ENCODE measurements at places on chromosomes 7 and 10.

GRCh38 chr10:113108194-113108835 is 158.3 kb downstream of the TCF7L2 start:
- peak; percentile 11 for DNase-seq

- DNase-seq: no peak
Observed at GRCh38 chr7:70678621-70679251, 453.2 kb upstream of the GALNT17 start.

DNA sequence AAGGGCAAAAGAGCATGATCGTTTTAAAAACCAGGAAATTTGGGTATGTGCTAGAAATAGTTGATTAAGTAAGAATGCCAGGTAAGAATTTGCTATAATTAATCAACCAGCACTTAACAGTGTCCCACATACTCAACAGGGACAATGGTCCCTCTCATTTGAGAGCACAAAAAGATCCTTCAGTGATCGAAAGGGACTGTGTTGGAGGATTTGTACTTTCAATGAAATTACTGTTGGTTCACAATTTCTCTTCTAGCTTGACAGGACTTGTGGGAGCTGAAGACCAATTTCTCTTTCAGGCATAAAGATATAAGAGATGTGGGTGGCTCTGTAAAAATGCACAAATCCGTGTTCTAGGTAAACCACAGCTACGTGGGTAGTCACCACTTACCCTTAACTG is 12.5 kb upstream of the PLEKHS1 start:
- DNase-seq: no peak

GRCh38 chr10:82313401-82313800 is 438.4 kb downstream of the NRG3 start:
- no peak for DNase-seq

DNA sequence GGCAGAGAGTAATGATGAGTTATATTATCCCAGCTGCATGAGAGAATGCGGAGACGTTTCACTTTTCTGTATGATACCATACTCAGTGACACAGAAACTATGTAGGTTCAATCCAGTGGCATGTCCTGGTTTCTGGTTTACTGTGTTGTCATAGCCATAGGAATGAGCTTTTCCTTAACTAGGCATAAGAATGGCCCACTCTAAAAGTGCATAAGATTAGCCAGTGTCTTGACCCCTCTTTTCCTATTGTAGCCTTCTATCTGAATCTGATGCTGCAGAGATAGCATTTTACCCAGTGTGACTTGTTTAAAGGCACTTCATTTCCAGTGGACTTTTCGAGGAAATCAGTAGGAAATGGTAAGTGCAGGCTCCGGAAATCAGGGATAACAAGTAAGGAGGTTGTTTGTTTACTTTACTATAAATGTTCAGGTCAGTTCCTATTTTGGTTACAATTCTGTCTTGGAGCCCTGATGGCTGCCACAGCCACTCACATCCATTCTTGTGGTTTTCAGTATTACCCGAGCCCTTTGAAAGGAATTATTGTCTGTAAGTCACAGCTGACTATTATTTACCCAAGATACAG is 70.5 kb downstream of the SEMA3A start:
- DNase-seq: no peak

GRCh38 chr7:39493934-39494333 is 72.3 kb upstream of the YAE1 start:
- DNase-seq: no peak

- DNase-seq: no peak
Observed at GRCh38 chr7:142771353-142771723, 568 bp downstream of the PRSS2 start.

DNA sequence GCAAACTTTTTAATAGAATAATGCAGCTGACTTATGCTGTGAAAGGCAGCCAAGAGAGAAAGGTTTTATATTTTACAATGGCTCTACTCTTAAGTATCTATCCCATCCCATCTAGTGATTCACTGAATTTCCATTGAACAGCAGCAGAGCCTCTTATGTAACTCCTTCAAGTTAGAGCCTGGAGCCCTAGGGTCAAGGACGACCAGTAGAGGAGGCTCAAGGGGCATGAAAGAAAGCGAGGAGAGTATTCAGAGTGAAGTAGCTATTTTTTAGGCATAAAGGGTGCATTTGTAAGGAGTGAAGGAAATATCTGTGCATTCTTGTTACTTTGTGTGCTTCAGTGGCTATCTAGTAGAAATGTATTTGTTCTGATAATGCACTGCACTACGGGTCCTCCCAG is 180.2 kb upstream of the TPK1 start:
- no peak for DNase-seq

- DNase-seq: no peak
Observed at GRCh38 chr10:31051703-31052102, 20.0 kb upstream of the ZNF438 start.

GRCh38 chr10:7231509-7232414 is 179.1 kb downstream of the SFMBT2 start:
- no peak for DNase-seq

GRCh38 chr10:43210556-43210955 is 56.3 kb downstream of the RASGEF1A start:
- DNase-seq: no peak

- DNase-seq: no peak
Observed at GRCh38 chr10:92923416-92923815, 75.1 kb downstream of the EXOC6 start.

- no peak for DNase-seq
Observed at GRCh38 chr10:93299606-93300287, 182.4 kb downstream of the MYOF start.

GRCh38 chr10:664893-665292 is 24.6 kb downstream of the DIP2C start:
- DNase-seq: no peak

GRCh38 chr10:11901454-11901832 is 78.3 kb downstream of the PROSER2 start:
- no peak for DNase-seq

- no peak for DNase-seq
Observed at GRCh38 chr7:152342796-152343195, 93.0 kb downstream of the KMT2C start.

GRCh38 chr7:5591278-5591874 is 167.7 kb upstream of the TNRC18 start:
- no peak for DNase-seq

- DNase-seq: no peak
Observed at GRCh38 chr7:370259-370625, 80.3 kb downstream of the FOXL3 start.

DNA sequence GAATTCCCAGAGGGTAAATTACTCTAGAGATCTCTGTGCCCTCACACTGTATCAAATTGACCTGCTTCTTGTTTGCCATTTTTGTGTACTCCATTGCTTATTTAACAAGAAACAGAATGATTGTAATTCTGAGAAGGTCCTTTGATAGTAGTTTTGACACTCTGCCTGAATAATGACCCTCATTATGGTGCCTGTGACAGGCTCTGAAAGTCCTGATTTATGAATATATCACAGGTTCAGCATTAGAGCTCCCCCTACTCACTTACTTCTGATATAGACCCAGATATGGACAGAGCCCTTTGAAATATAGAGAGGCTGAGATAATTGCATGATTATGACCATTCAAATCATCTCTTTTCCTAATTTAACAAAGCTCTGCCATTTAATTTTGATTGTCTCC is 465.2 kb downstream of the MDFIC start:
- no peak for DNase-seq
